ENCODE measurements at places on chromosomes 13 and 19. TPM values are rescaled to one million over a fixed set of nuclear protein-coding genes. Genes with fewer than 3 reads are reported as not detected.

DNA sequence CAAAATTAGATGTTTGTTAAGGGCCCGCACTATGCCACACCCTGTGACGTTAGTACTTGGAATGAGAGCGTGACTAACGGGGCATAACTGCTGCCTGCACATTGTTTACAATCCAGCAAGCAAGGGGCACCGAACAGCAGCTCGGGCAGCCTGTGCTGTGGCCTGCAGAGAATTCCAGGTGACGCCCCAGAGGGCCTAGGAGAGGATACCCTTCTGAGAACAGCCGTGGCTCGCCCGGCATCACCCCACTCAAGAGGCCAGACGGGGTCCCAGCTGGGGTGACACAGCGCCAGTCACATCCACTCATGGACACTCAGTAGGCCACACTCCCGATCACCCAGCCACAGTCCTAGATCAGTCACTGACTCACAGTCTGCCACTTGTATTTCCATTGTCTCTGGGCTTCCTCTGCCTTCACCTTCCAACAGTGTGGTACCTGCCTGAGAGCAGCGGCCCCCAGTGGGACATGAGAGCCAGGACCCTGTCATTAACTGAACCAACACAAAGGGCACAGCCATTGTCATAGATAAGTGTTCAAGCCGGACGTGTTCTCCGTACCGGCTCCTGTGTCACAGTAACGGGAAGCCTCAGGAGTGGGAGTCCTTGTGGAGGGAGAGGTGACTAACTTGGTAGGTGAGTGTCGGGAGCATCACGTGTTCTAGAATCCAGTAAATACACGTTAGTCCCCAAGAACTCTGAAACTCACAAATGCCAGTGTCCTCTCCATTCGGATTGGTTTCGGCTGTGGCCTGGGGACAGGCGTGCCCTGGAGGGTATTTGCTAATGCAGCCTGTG is 7.5 kb downstream of the ZNF331 start:
- DNase-seq: peak; percentile 70

- DNase-seq: peak; percentile 26
Measured at GRCh38 chr19:12800923-12801465, 606 bp downstream of the PRDX2 start.

GRCh38 chr13:22110368-22110767 is 439.5 kb downstream of the FGF9 start:
- DNase-seq: no peak

DNA sequence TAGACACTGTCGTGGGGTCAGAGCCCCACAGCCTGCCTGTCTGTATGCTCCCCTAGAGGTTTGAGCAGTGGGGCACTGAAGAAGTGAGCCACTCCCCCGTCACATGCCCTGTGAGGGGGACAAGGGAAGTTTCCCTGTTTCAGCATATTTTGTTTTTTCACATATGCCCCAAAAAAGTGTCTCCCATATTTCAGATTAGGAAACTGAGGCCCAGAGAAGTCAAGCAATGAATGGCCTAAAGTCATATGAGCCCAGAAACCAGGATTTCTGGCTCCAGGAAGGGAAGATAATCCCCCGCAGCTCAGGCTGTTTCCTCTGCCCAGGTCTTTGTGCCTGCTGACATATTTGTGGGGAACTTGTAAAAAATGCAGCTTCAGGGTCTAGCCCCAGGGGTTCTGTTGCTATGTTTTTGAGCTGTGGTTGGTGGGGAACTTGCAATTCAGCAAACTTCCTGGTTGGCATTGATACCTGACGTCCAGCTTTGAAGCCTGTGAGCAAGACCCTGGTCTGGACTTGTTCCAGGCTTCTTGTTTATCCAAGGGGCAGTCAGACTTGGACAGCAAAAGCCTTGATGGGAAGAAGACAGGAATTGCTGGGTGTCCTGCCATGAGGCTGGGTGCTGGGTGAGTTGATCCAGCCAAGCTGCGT is 9.5 kb downstream of the RASL11A start:
- no peak for DNase-seq

GRCh38 chr13:100173203-100173602 is 84.3 kb downstream of the PCCA start:
- DNase-seq: no peak

GRCh38 chr19:34128558-34129250 is 43.6 kb upstream of the LSM14A start:
- no peak for DNase-seq

GRCh38 chr13:57569986-57570385 is 61.6 kb upstream of the PCDH17 start:
- DNase-seq: no peak

Gene PDCD2L
- total RNA-seq: 7.9 TPM

Gene KLK2
- 6.6 TPM for total RNA-seq

Gene OR7A5
- total RNA-seq: not detected

Gene DHDH
- not detected for total RNA-seq

Measured in thyroid gland (tissue), 4 donors.